ENCODE measurements at places on chromosomes 6 and 20.

DNA sequence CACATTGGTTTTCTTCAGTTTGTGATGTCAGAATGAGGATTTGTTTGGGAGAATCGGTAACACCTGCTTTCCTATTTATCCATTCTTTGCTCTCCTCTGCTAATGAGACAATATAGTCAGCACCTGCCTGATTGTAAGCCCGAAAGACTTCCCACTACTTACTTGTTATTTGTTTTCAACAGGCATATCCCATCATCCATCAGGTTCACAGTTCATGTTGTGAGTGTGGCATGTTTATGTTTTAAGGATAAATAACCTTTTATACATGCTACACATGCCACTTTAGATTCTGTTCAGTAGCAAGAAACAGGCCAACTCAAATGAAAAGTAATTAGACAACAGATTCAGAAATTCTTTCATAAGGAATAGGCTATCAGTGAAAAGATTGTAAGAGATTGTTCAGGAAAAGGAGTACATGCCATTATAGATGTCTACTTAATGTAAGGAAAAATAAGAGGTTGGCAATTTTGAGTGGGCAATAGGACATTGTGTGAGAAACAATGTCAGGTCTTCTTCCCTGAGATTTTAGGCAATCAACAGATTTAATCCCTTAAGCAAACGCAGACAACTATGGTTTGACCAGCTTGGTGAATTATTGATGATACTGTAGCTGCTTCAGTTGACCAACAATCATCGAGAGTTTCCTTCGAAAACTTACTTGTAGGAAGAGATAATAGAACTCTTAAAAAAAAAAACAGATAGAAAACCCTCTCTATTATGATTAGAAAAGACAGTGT is 7.9 kb upstream of the GPRC6A start:
- no peak for DNase-seq

GRCh38 chr20:16666272-16666671 is 63.6 kb upstream of the SNRPB2 start:
- DNase-seq: no peak

GRCh38 chr6:101125380-101125971 is 244.3 kb upstream of the ASCC3 start:
- no peak for DNase-seq

- DNase-seq: no peak
These were observed 110.7 kb upstream of the ADGRF1 start for GRCh38 chr6:47152666-47153403.

GRCh38 chr20:12928755-12929401 is 79.9 kb upstream of the SPTLC3 start:
- DNase-seq: no peak

GRCh38 chr20:26135325-26136110 is 438.9 kb upstream of the ZNF337 start:
- no peak for DNase-seq

- DNase-seq: no peak
These were observed 63.4 kb downstream of the ARID1B start for GRCh38 chr6:156840606-156841005.

DNA sequence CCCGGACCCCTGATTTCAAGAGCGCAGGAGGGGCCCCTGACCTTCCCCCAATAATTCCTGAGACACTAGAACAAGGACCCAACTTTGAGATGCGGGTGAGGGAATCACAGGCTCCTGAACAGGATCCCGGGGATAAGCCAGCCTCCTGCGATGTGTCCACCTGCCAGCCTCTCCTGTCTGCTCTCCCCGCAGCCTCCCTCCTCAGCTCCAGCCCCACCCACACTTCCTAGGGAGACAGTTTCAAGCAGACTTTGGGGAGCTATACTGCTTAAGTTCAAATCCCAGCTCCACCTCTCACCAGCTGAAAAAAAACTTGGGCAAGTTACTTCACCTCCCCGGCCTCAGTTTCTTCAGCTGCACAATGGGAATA is 50.8 kb downstream of the GRM4 start:
- no peak for DNase-seq

DNA sequence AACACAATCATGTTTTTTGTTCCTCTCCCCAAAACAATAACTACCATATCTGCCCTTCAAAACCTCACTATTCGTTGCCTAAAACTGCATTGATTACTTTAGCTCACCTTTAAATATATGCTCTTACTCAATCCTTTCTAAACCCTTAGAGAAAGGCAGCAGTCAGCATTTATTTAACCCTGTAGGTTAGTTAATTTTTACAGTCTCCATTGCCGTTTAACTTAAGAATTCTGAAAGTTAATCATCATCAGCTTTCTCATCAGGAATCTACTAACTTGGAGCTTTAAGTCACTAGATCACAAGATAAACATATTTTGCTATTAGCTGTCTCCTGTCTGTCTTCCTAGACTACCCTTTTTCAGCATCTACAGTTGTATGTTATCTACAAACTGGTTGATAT is 991.9 kb downstream of the EPHA7 start:
- DNase-seq: no peak
